ENCODE measurements at places on chromosomes 2 and 18.

DNA sequence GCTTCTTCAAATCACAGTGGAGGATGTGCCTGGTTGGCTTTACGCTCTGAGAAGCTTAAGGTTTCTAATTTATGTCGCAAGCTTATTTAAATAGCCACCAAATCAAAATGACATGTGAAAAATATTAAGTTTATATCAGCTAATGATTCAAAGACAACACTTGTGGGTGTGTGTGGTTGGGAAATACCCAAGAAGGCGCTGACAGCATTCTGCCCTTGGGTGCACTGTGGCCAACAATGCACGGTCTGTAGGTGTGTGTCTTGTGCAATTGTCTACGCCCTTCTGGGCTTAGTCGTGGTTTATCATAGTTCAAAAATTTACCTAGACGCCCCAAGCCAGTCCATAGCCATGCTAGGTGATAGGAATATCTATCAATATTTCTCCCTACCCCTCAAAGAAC is 60.9 kb downstream of the KCTD1 start:
- no peak for DNase-seq

DNA sequence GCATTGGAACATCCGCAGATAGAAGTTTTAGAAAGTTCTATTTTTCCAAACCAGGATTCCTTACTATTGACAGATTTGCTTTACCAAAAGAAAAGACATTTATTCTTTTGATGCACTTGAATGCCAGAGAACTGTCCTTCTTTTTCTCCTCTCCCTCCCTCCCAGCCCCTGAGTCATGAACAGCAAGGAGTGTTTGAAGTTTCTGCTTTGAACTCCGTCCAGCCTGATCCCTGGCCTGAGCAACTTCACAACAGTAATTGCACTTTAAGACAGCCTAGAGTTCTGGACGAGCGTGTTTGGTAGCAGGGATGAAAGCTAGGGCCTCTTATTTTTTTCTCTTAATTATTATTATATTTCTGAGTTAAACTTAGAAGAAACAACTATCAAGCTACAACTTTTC is 33.6 kb downstream of the APCDD1 start:
- DNase-seq: no peak

- no peak for DNase-seq
Measured at GRCh38 chr18:77021075-77021474, 111.5 kb downstream of the MBP start.

DNA sequence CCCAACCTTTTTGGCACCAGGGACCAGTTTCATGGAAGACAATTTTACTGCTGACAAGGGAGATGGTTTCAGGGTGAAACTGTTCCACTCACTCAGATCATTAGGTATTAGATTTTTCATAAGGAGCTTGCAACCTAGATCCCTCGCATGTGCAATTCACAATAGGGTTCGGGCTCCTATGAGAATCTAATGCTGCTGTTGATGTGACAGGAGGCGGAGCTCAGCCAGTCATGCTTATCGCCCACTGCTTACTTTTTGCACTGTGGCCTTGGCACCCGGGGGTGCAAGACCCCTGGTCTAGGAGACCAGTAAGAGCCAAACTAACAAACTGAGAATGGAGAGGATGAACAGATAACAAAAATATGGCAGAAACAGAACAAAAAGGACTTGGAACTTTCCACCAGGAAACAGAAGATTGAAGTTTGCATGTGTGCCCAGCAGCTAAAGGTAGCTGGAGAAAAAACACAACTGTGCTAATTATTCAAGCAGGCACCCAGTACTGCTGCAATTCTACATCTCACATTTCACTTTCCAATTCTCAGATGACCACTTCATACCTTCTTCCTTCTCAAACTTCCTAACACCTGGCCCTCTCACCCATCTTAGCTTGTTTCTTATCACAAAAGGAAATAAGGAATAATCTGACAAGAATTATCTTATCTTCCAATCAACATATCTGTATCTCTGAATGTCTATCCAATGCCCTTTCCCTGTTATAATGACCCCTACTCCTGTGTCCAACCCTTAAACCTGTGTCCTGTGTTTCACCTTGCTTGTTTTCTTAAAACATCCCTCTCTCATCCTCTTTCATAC is 24.8 kb downstream of the SP3 start:
- no peak for DNase-seq

DNA sequence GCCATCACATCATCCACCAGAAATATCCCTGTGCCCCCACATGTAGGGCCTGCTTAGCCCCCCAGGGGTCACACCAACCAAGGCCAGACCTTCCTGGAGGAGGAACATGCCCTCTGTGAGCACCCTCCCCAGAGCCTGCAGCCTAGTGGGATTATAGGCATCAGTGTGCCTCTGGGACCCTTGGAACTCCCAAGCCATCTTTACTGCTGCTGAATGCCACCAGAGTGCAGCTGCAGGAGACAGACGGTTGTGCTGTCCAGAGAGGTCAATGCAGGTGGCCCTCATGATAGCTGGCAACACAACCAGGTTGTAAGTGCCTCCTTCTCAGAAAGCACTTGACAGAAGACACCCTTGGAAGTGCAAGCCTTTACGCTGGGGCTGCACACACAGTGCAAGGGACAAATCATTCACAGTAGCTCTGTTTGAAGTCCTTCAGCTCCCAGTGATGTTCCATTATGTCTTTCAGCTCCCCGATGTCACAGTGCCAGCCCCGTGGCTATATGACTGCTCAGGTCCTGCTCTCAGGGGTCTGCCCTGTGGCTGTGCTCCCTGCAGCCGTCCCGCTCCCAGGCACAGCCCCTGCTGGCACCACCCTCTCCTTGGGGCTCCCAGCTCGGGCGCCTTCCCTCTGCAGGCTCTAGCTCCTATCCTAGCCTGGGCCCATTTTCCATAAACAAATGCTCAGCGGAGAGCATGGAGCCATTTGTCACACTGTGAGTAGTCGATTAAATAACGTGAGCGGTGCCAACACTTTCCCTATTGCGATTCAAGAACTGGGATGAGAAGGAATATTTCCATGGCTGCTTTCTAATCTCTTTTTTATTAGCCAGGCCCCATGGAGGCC is 65.1 kb downstream of the EDAR start:
- DNase-seq: no peak

GRCh38 chr2:218547511-218547910 is 20.6 kb downstream of the USP37 start:
- no peak for DNase-seq

DNA sequence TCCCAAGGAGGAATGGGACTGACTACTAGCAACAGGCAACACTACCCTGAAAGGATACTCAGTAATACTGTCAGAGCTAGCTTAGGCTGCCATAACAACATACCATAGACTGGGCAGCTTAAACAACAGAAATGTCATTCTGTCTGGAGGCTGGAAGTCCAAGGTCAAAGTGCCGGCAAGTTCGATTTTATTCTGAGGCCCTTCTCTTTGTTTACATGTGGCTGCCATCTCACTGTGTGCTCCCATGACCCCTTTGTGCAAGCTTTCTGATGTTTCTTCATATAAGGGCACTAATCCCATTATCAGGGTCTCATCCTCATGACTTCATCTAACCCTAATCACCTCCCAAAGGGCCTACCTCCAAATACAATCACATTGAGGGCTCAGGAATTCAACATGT is 30.7 kb upstream of the SCG2 start:
- DNase-seq: no peak

GRCh38 chr2:33535421-33535820 is 59.0 kb downstream of the RASGRP3 start:
- DNase-seq: no peak

DNA sequence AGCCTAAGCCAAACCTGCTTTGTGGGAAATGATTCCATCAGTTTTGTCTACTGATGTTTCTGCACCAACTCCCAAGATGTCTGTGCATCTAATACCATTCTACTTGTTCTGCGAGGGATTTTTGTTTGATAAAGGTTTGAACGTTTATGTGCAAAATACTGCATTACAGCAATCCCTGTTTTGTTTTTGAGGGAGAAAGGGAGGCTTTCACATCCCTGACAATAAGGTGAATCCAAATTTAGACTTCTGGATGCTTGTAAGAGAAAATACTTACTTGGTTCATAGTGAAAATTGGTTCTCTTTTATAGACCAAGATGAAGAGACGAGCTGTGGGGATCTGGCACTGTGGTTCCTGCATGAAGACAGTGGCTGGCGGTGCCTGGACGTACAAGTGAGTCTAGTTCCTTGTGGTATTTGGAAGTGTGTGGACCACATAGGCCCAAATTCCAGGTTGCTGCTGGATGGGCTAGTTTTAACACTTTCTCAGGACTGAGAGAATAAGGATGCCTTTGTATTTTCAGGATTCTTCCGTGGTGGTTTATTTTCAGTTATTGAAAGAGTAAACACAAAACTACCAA is 1.1 kb downstream of the RPL37A start:
- no peak for DNase-seq

DNA sequence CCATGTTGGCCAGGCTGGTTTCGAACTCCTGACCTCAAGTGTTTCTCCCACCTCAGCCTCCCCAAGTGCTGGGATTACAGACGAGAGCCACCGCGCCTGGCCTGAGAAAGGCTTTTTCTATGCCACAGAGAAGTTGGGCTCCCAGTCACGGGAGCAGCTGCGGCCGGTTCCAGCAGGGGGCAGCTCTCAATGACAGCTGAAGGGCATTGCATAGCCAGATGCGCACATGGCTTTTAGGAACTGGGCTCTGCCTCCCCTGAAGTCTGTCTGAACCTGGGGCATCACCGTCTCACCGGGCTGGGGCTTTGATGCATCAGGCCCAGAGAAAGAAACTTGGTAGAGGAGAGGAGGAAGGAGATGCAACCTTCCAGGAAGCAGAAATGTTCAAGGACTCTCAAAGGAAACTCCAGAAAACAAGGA is 84.2 kb upstream of the LAPTM4A start:
- DNase-seq: no peak

Data from central memory CD4-positive, alpha-beta T cell (primary cell).